Non-pigmented ciliary epithelial cell (primary cell): ENCODE measurements at places on chromosomes 6 and 20.

DNA sequence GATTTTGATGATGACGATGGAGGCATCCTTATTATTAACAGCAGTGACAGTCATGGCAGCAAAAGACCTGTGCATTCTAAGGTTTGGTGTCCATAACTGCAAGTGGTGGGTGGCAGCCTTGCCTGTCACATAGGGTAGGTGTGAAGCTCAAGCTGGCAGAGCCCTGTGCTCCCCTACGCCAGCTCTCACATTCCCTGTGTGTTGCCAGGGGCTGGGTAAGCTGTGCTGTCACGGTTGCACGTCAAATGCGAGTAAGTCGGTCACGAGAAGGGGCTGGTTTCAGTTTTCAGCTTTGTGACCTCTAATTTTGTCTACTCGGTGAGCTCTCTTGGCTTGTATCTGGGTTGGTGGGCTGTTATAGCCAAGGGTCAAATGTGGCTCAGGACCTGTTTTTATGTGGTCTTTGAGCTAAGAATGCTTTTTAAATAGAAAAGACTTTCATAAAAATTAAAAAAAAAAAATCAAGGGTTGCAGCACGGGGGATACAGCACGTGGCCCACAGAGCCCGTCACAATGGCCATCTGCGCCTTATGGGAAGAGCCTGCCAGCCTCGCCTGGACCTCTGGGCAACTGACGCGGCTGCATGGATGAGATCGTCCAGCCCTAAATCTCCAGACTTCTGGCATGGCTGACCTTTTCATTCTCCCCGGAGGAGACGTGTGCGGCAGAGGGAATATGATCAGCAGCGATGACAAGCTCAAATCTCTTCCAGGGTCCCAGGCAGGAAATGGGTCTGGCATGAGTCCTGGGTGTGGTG is 148.5 kb downstream of the PHACTR3 start:
- DNase-seq: no peak

- no peak for DNase-seq
Observed at GRCh38 chr6:44040786-44041185, 86.5 kb downstream of the MRPL14 start.

- DNase-seq: peak; percentile 65
Observed at GRCh38 chr6:82144852-82145340, 102.6 kb downstream of the IBTK start.

GRCh38 chr20:11453430-11453829 is 464.3 kb upstream of the BTBD3 start:
- DNase-seq: peak; percentile 83

GRCh38 chr6:43771858-43772680 is 2.1 kb downstream of the VEGFA start:
- DNase-seq: no peak

GRCh38 chr20:5675103-5676091 is 74.8 kb upstream of the SHLD1 start:
- DNase-seq: no peak

DNA sequence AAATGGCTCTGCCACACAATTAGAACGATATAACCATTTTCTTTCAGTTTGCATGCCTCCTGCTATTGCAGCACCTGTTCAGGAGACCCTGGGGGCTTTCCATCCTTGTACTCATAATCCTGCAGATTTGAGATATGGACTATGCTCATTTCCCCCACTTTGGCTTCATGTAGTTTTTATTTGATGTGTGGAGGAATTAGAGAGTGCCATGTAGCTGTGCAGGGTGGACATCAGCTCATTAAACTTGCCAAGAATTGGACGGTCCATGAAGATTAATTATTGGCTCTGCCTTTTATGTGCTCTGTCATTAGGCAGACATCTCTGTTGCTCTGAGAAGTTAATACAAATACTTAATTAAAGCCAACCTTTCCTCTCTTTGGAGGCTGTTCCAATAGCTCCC is 66.2 kb upstream of the CD83 start:
- DNase-seq: no peak

GRCh38 chr20:12409501-12409900 is 491.8 kb downstream of the BTBD3 start:
- DNase-seq: no peak

GRCh38 chr20:47315339-47316056 is 41.0 kb downstream of the ZMYND8 start:
- DNase-seq: peak; percentile 89

DNA sequence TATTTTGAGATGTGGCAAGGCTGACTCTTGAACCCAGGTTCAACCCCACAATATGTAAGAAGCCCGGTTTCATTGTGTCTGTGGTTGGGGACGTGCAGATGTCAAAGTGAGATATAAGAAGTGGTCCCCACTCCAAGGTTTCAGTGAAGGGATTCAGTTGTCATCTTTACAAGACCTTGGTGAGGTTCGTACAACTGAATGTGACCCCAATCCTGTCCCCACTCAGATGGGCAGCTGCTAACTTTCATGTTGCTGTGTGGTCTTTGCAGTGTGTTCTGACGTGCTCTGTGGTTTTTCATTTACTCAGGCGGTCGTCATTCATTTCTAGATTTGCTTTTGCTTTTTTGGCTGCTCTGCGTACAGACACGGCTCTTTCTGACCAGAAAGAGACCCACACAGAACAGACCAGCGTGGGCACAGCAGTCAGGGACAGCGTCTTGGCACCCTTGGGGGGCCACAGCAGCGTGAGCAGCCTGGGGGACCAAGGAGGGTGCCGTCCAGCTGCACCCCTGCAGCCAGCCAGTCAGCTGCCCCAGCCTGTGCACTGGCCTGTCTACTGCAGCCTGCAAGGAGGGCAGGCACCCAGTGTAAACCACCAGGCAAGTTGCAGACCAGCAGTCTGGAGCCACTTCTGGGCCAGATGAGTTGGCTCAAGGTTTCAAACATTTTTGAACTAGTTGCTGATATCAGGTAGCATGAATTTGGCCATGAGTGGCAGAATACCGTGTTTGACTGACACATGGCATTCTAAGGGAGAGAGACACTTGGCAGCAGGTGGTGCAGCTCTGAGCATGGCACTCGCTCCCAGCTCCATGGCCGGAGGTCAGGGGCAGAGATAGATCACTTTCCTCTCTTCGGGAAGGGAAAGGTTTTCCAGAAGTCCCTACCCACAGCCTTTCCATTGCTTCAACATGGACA is 49.4 kb upstream of the IRF4 start:
- no peak for DNase-seq

GRCh38 chr20:58135441-58136148 is 92.9 kb downstream of the ANKRD60 start:
- no peak for DNase-seq

DNA sequence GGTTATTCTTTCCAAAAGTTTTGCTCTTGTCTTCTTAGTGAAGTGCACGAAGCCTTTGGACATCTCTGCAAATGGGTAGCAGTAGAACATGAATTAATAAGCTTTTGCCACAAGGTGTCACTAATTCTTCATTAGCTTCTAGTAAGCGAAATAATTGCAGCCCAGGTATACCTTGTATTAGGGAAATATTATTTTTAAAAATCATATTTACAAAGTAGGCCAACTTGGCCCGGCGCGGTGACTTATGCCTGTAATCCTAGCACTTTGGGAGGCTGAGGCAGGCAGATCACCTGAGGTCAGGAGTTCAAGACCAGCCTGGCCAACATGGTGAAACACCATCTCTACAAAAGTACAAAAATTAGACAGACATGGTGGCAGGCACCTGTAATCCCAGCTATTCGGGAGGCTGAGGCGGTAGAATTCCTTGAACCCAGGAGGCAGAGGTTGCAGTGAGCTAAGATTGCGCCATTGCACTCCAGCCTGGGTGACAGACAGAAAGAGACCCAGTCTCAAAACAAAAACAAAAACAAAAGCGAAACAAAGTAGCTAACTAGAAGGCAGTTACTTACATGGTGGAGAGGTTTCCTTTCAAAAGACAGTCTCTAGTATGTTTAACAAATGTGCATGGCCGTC is 8.8 kb upstream of the RSPH3 start:
- no peak for DNase-seq
